ENCODE measurements at places on chromosomes 4 and X. TPM values are rescaled to one million over a fixed set of nuclear protein-coding genes. Genes with fewer than 3 reads are reported as not detected.
A peak's percentile ranks its signal among the peaks of the same experiment; 100 is the strongest.

GRCh38 chr4:101136373-101137370 is 210.7 kb downstream of the PPP3CA start:
- H3K27ac ChIP-seq: no peak overlapping the region
- peaks cover 5% of the 10 kb centered on the region for H3K36me3 ChIP-seq
- peaks cover 2% of the 10 kb centered on the region for H3K27me3 ChIP-seq
- no peak overlapping the region for H3K4me3 ChIP-seq

GRCh38 chr4:610411-611261 is 14.7 kb upstream of the PDE6B start:
- no peak for DNase-seq
- H3K27me3 ChIP-seq: peaks cover 2% of the 10 kb centered on the region
- peaks cover 6% of the 10 kb centered on the region for H3K4me1 ChIP-seq

- no peak overlapping the region for H3K4me3 ChIP-seq
- no peaks in the 10 kb centered on the region for H3K4me1 ChIP-seq
- no peaks in the 10 kb centered on the region for H3K36me3 ChIP-seq
- no peak for DNase-seq
Observed at GRCh38 chr4:97987019-97987648, 156.1 kb downstream of the STPG2 start.

GRCh38 chr4:115433491-115433890 is 320.1 kb upstream of the NDST4 start:
- no peaks in the 10 kb centered on the region for H3K27me3 ChIP-seq
- H3K36me3 ChIP-seq: no peaks in the 10 kb centered on the region
- no peaks in the 10 kb centered on the region for H3K4me1 ChIP-seq
- no peak overlapping the region for H3K27ac ChIP-seq

DNA sequence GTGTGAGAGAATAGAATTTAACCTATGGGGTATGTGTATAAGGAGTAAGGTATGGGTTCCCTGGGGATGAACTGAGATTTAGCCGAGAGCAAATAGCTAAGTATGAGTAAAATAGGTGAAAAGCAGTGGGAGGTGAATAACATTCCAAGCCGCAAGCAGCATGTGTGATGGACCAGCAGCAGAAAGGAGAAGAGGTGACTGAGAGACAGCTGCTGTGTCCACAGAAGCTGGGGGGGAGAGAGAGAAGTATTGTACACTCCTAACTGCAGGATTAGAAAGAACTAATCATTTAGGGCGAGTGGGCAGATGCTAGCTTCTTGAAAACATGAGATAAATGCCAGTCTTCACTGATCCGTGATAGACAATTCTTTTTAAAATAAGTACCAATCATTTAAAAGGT is 296.0 kb downstream of the KLHL4 start:
- H3K4me1 ChIP-seq: no peaks in the 10 kb centered on the region
- H3K27ac ChIP-seq: no peak overlapping the region
- no peaks in the 10 kb centered on the region for H3K36me3 ChIP-seq
- no peak overlapping the region for H3K4me3 ChIP-seq
- no peaks in the 10 kb centered on the region for H3K27me3 ChIP-seq
- DNase-seq: no peak

DNA sequence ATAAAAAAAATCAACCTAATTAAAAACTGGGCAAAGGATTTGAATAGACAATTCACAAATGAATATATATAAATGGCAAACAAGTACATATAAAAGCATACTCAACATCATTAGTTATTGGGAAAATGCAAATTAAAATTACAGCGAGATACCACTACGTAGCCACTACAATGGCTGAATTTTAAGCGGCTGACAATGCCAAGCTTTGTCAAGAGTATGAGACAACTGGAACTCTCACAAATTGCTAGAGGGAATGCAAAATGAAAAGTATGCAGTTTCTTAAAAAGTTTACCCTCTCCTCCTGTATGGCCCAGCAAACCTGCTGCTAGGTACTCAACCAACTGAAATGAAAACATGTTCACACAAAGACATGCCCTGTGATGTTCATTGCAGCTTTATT is 34.8 kb downstream of the ZFP42 start:
- H3K4me1 ChIP-seq: peaks cover 10% of the 10 kb centered on the region
- H3K36me3 ChIP-seq: peaks cover 3% of the 10 kb centered on the region
- H3K27ac ChIP-seq: no peak overlapping the region

DNA sequence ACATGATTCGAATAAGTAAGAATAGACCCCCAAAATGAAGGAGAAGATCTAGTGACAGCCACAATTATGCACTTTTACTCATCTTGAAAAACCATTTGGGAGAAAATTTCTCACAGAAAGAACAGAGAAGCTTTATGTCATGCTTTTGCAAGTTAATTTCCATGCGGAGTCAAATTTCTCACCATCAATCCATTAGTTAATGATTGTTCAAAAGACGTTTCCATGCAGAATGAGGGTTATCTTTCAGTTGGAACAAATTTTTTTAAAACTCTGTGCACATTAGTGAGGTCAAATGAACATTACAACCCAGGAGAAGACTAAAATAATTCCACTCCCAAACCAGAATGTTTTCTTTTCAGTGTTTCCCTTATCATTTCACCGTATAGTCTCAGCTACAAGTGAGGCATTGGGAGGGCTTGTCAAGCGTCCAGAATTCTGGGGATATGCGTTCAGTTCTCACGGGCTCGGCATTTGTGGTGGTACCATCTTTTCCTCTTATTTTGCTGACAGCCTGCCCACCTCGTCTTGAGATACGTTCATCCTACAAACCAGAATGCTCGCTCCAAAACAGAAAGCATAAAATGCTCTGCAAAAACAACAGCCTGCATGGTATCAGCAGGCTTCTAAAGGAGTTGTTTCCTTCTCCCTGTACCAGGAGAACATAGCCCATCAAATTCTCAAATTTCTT is 130.8 kb upstream of the TBL1X start:
- peaks cover 7% of the 10 kb centered on the region for H3K4me1 ChIP-seq
- no peak overlapping the region for H3K4me3 ChIP-seq
- H3K27me3 ChIP-seq: no peaks in the 10 kb centered on the region
- H3K36me3 ChIP-seq: no peaks in the 10 kb centered on the region
- no peak overlapping the region for H3K27ac ChIP-seq

DNA sequence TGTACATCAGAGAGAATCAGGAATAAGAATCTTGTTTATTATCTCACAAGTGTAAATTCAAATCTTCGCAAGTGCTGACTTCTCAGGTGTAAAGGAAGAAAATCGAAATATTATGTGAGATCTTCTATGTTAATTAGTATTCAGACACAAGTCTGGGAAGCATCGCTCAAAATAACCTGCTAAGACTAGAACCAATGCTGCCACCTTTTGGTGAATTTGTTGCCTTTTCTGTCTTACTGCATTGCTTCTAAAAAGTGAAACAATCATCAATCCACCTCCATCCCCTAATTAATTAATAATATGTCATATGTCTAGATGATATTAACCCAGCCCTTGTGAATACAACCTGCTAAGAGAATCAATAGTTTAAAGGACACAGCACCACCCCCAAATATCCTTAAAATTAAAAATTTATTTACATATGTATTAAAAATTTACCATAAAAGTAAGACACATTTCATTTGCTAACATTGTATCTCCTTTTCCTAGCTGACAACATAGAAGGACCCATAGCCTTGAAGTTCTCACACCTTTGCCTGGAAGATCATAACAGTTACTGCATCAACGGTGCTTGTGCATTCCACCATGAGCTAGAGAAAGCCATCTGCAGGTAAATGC is 3.5 kb downstream of the EPGN start:
- no peaks in the 10 kb centered on the region for H3K4me1 ChIP-seq
- no peaks in the 10 kb centered on the region for H3K36me3 ChIP-seq
- no peak overlapping the region for H3K27ac ChIP-seq
- peak; percentile 38 for DNase-seq
- H3K27me3 ChIP-seq: no peaks in the 10 kb centered on the region

DNA sequence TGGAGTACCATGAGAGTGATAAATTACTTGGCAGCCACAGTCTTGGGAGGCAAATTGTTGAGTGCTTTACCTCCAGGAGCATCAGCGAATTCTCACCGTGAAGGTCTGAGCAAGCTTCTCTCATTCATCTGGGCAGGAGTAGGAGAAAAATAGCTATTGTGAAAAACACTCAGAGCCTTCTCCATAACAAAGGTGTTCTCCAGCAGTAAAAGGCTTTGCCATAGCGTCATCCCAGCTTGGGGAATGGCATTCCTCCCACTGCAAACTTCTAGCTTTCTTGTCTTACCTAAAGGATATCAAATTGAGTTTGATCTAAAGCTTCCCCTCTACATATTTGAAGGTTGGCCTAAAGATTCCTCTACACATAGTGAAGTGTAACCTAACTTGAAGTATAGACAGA is 29.8 kb upstream of the MAGEA11 start:
- H3K27me3 ChIP-seq: no peaks in the 10 kb centered on the region
- no peaks in the 10 kb centered on the region for H3K4me1 ChIP-seq
- H3K27ac ChIP-seq: no peak overlapping the region
- H3K36me3 ChIP-seq: no peaks in the 10 kb centered on the region
- DNase-seq: no peak

The TEX28 gene
- not detected for total RNA-seq

The PAGE4 gene
- not detected for total RNA-seq

The ABLIM2 gene
- total RNA-seq: 0.74 TPM

The STPG2 gene
- total RNA-seq: 2.5 TPM

The KDM5C gene
- 132 TPM for total RNA-seq

The HEPH gene
- 106 TPM for total RNA-seq

The NKX1-1 gene
- total RNA-seq: not detected

The CENPC gene
- total RNA-seq: 25.7 TPM

Measured in endothelial cell (in vitro differentiated cells).